ENCODE measurements at places on chromosomes 13 and 19.

- no peak for DNase-seq
These were observed 25.6 kb downstream of the RUBCNL start for GRCh38 chr13:46361276-46361934.

DNA sequence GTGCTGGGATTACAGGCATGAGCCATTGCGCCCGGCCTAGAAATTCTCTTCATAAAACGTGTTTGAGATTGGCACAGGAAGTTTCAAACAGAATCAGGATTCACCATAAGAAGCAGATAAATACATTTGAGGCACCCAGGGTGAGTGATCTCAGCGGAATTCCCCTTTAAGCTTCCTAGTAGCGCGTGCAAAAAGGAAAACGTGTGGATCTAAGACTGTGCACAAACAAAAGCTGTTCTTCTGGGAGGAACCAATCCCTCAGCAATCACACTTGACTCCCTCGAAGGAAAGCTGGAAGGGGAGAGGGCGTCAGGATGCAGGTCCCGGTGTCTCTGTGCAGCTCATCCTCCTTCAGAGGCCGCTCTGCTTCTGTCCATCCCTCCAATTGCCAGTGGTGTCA is 15.5 kb downstream of the MCF2L start:
- no peak for DNase-seq

GRCh38 chr13:108281901-108282300 is 12.4 kb downstream of the TNFSF13B start:
- no peak for DNase-seq

GRCh38 chr13:79812070-79812850 is 331.3 kb downstream of the NDFIP2 start:
- no peak for DNase-seq

GRCh38 chr19:19271828-19272599 is 1.1 kb downstream of the TM6SF2 start:
- DNase-seq, result no peak

GRCh38 chr13:50509771-50510441 is 333.6 kb downstream of the DLEU7 start:
- DNase-seq, result no peak

DNA sequence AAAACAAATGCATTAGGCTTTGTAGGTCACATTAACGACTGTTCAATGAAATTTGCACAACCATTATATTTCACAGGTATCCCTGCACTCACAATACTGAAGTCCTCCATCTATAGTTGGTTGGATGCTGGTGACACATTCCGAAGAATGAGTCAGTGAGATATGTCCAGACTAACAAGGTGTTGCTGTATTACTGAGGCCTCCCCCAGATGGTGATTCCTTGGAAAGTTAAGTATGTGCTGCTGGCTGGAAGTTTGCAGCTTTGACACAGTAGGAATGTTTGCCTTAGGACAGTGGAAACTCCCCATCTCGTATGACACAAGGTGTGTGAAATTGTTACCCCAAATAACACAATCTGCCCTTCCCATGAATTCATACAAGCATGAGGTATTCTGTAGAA is 46.6 kb downstream of the FGF14 start:
- DNase-seq, result no peak

- DNase-seq, result no peak
These were observed 1.7 kb downstream of the ITM2B start for GRCh38 chr13:48234566-48235340.

DNA sequence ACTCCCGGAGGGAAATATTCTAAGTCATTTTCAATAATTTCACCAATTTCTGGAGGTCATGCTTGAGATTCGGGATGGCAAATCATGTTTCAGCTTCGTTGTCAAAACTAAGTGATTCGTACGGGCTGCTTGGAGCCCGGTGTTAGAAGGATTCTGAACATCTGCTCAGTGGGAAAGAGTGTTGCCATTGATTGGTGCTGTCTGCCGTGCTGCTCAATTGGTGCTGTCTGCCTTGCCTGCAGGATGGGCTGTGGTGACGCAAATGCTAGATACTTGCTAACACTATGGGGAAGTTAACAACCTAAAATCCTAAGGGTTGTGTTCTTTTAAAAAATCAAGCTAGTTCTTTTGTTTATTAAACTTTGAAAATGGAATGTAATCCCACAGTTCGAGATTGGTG is 17.3 kb upstream of the CACNG8 start:
- DNase-seq, result no peak

GRCh38 chr13:103757361-103757760 is 691.1 kb upstream of the SLC10A2 start:
- no peak for DNase-seq

DNA sequence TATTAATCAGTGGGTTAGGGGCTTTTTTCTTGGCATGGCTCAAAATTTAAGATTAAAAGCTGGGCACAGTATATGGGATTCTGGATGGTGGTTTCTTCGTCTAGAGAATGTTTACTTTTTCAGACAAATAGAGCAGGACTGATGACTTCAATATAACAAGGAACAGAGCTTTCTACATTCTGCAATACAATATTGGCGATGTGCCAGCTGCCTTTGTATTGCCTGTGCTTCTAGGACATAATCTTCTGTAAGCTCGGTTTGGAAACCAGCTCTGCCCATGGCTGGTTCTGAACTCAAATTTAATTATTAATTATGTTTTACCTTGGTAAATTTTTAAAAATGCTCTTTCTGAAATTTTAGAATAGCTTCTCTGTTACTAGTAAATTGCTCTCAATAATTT is 139.1 kb upstream of the TRPC4 start:
- DNase-seq, result no peak

Measured in D341Med (cell line).